ENCODE measurements at places on chromosomes 4 and X. TPM values are rescaled to one million over a fixed set of nuclear protein-coding genes. Genes with fewer than 3 reads are reported as not detected.

The UGT2B17 gene
- 0.28 TPM for total RNA-seq

The POF1B gene
- not detected for total RNA-seq

The TEX11 gene
- not detected for total RNA-seq

The ITM2A gene
- total RNA-seq = 34.7 TPM

The CLDN22 gene
- total RNA-seq = 0.60 TPM

The RHOXF1 gene
- total RNA-seq = 2.6 TPM

The EXOC1L gene
- total RNA-seq = not detected

The ADH1B gene
- not detected for total RNA-seq

The PAGE4 gene
- total RNA-seq = not detected

The FTSJ1 gene
- 67.3 TPM for total RNA-seq

The LRAT gene
- not detected for total RNA-seq

The GPR34 gene
- total RNA-seq = 0.68 TPM

The MAGEA1 gene
- total RNA-seq = not detected

The FAM184B gene
- total RNA-seq = 0.05 TPM

The CDKL2 gene
- 0.63 TPM for total RNA-seq

The KCTD8 gene
- not detected for total RNA-seq

The LRCH2 gene
- total RNA-seq = not detected

The UGT2B11 gene
- not detected for total RNA-seq

The GPRASP2 gene
- 0.68 TPM for total RNA-seq

The SHISA3 gene
- total RNA-seq = not detected

The MAGEE2 gene
- not detected for total RNA-seq

The RS1 gene
- not detected for total RNA-seq

The GLUD2 gene
- total RNA-seq = not detected

The PPEF1 gene
- 1.9 TPM for total RNA-seq

The LRIT3 gene
- total RNA-seq = not detected

The SEPTIN11 gene
- 52.8 TPM for total RNA-seq

The CABS1 gene
- not detected for total RNA-seq

The MAGEA12 gene
- not detected for total RNA-seq

The LAP3 gene
- total RNA-seq = 71.6 TPM

The PNCK gene
- 0.66 TPM for total RNA-seq

The LGI2 gene
- not detected for total RNA-seq

The SMAD1 gene
- 9.9 TPM for total RNA-seq

The TRIM2 gene
- total RNA-seq = not detected

The PABPC4L gene
- total RNA-seq = not detected

The TMPRSS11B gene
- total RNA-seq = not detected

The NMU gene
- total RNA-seq = not detected

The SORCS2 gene
- total RNA-seq = 2.5 TPM

The MYOZ2 gene
- total RNA-seq = not detected

The SULT1B1 gene
- total RNA-seq = 24.5 TPM

The SATL1 gene
- not detected for total RNA-seq

The NXF2B gene
- not detected for total RNA-seq

The AIFM1 gene
- total RNA-seq = 21.1 TPM

The FLNA gene
- total RNA-seq = 2,872 TPM

The STK32B gene
- total RNA-seq = 0.33 TPM

The FDCSP gene
- not detected for total RNA-seq

The AMOT gene
- total RNA-seq = 7.1 TPM

The HS3ST1 gene
- not detected for total RNA-seq

The ANXA3 gene
- total RNA-seq = 1.1 TPM

The TET2 gene
- 82.8 TPM for total RNA-seq

The PWWP3B gene
- total RNA-seq = not detected

The P2RY4 gene
- total RNA-seq = 0.64 TPM

The PRAF2 gene
- total RNA-seq = 18.1 TPM

The WFS1 gene
- total RNA-seq = 3.0 TPM

The SH3D19 gene
- total RNA-seq = not detected

The AMMECR1 gene
- 16.7 TPM for total RNA-seq

The RPS6KA6 gene
- total RNA-seq = not detected

The YY2 gene
- 0.92 TPM for total RNA-seq
